ENCODE measurements at places on chromosomes 2 and 18.
A peak's percentile ranks its signal among the peaks of the same experiment; 100 is the strongest.

DNA sequence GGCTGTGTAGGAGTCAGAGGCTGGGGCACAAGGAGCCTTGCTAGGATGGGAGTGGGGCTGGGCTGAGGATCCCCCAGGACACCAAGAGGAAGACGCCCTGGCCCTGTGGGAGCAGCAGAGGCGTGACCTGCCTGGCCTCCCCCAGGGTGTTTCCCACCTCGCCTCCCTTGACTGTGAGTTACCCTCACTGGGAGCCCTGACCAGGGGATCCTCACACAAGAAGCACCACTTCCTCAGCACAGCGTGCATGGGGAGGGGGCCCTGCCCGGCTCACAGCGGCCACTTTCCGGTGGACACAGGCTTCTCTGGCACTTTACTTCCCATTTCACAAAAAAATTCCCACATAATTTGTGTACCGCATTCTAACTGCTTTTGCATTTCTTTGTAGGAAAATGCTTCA, 187.7 kb downstream of the EIPR1 start:
- H3K27ac ChIP-seq, result no peak overlapping the region
- no peak for DNase-seq
- H3K36me3 ChIP-seq, result peaks cover 12% of the 10 kb centered on the region
- H3K27me3 ChIP-seq, result no peaks in the 10 kb centered on the region

- H3K36me3 ChIP-seq, result peaks cover 3% of the 10 kb centered on the region
- H3K27me3 ChIP-seq, result peaks cover 25% of the 10 kb centered on the region
- H3K4me3 ChIP-seq, result no peak overlapping the region
- DNase-seq, result no peak
Observed at GRCh38 chr2:120323214-120323613, 22.7 kb upstream of the INHBB start.

DNA sequence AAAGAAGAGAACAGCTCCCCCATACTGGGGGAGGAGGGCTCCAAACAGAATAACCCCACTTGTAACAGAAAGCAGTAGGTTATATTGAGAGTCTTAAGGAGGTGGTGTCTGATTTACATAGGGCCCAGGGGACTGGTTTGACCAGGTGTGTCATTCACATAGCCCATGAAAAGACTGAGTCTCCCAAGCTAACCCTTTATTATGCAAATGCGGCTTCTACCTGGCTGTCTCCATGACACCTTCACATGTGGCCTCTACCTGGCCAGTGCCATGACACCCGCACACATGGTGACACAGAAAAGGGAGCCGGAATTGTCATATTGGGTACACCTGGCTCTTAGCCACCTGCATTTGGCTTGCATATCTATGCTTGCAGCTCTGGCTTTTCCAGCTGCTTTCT, 1057.2 kb upstream of the PIK3C3 start:
- H3K27me3 ChIP-seq, result peaks cover 5% of the 10 kb centered on the region
- H3K36me3 ChIP-seq, result no peaks in the 10 kb centered on the region
- H3K4me1 ChIP-seq, result peaks cover 10% of the 10 kb centered on the region

- H3K4me3 ChIP-seq, result no peak overlapping the region
- peak; percentile 43 for DNase-seq
- no peaks in the 10 kb centered on the region for H3K27me3 ChIP-seq
- no peaks in the 10 kb centered on the region for H3K4me1 ChIP-seq
- H3K36me3 ChIP-seq, result peaks cover 5% of the 10 kb centered on the region
Observed at GRCh38 chr2:42999391-42999841, 207.0 kb upstream of the HAAO start.

DNA sequence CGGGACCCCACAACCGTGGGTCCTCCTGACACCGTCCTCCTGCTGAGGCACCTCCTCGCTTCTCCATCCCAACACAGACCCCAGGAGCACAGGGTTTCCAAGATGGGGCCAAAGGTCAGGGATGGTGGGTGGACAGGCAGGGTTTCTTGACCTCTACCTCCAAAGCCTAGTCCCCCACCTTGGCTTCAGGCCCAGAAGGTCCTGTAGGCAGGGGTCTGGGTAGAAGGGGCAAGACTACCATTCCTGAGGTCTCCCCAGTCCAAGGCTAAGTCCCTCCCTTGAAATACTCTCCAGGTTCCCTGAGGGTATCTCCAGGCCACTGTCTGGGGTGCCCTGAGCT, 7.1 kb downstream of the CYP26B1 start:
- no peak overlapping the region for H3K4me3 ChIP-seq
- H3K36me3 ChIP-seq, result no peaks in the 10 kb centered on the region
- peaks cover 28% of the 10 kb centered on the region for H3K4me1 ChIP-seq
- H3K27ac ChIP-seq, result no peak overlapping the region
- peaks cover 4% of the 10 kb centered on the region for H3K27me3 ChIP-seq

- peaks cover 16% of the 10 kb centered on the region for H3K27me3 ChIP-seq
- no peaks in the 10 kb centered on the region for H3K36me3 ChIP-seq
- no peak overlapping the region for H3K27ac ChIP-seq
- H3K4me3 ChIP-seq, result no peak overlapping the region
Observed at GRCh38 chr18:75377258-75377657, 50.2 kb downstream of the SMIM21 start.

DNA sequence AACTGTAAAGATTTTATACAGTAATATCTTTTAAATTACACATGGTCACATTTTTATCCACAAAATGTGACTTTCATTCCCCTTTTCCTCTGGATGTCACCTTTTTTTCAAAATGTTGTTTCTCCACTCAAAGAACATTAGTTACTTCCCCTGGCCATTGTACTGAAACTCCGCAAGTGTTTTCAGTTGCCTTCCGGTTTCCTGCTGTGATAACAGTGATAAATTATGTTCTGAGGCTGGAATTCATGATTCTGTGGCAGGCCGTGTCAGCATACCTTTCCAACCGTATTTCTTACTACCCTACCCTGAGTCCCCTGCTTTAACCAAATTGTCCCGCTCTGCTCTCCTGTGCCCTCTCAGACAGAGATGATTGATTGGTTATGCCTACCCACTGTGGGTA, 53.5 kb downstream of the MGAT5 start:
- H3K27me3 ChIP-seq, result no peaks in the 10 kb centered on the region
- H3K36me3 ChIP-seq, result no peaks in the 10 kb centered on the region
- H3K4me3 ChIP-seq, result no peak overlapping the region
- no peak overlapping the region for H3K27ac ChIP-seq

- no peak overlapping the region for H3K27ac ChIP-seq
- H3K27me3 ChIP-seq, result no peaks in the 10 kb centered on the region
- no peak overlapping the region for H3K4me3 ChIP-seq
Observed at GRCh38 chr2:236014408-236015131, 153.6 kb downstream of the GBX2 start.

DNA sequence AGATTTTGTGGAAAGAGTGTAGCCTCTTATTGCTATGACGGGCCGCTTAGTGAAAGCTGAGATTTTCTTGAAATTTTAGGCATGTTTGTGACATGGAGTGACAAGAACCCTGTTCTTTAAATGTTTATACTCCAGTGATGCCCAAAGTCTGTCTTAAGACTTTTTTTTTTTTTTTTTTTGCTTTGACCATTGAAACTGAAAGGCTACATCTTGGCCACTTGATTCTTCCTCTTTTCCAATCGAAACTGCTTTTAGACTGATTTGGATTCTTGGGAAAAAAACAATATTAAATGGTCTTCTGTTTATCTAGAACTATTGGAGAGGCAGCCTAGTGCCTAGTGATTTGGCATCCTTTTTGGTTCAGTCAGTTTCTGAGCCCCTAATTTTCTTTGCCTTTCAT, 2.4 kb upstream of the SLC8A1 start:
- H3K4me3 ChIP-seq, result no peak overlapping the region
- H3K27me3 ChIP-seq, result no peaks in the 10 kb centered on the region
- no peak for DNase-seq
- peaks cover 1% of the 10 kb centered on the region for H3K36me3 ChIP-seq
- peaks cover 33% of the 10 kb centered on the region for H3K4me1 ChIP-seq

- H3K4me1 ChIP-seq, result peaks cover 4% of the 10 kb centered on the region
- H3K27ac ChIP-seq, result no peak overlapping the region
- H3K36me3 ChIP-seq, result no peaks in the 10 kb centered on the region
- H3K4me3 ChIP-seq, result no peak overlapping the region
- H3K27me3 ChIP-seq, result peaks cover 2% of the 10 kb centered on the region
Observed at GRCh38 chr2:212737392-212738172, 199.0 kb upstream of the ERBB4 start.

DNA sequence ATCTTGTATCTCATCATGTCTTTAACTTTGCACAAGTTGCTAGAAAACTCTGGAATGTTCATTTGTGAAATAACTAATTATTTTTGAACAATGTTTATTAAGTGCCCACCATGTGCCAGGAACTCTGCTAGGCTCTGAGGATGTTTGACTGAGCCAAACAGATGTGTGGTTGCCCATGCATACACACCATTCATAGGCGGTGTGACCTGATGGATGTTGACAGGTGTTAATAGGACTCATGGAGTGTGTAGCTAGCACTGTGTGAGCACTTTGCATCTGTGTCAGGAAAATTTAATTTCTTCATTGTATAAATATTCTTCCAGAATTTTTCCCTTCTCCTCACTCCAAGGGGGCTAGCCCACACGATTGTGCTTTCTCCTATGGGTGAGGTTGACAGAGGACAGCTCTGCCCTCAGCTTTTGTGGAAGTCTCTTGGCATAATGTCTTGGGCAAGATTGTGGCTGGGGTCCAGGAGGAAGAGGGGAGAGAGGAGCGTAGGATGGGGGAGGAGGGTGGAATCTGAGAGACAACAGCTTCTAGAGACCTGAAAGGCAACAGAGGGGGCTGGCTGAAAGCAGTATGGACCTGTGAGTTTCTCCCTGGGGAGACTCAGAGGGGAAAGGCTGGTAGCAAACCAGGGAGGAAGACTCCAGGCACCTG, 214.6 kb upstream of the CXCR4 start:
- H3K36me3 ChIP-seq, result no peaks in the 10 kb centered on the region
- peaks cover 2% of the 10 kb centered on the region for H3K27me3 ChIP-seq
- H3K27ac ChIP-seq, result no peak overlapping the region
- H3K4me1 ChIP-seq, result no peaks in the 10 kb centered on the region
- DNase-seq, result no peak
- no peak overlapping the region for H3K4me3 ChIP-seq

DNA sequence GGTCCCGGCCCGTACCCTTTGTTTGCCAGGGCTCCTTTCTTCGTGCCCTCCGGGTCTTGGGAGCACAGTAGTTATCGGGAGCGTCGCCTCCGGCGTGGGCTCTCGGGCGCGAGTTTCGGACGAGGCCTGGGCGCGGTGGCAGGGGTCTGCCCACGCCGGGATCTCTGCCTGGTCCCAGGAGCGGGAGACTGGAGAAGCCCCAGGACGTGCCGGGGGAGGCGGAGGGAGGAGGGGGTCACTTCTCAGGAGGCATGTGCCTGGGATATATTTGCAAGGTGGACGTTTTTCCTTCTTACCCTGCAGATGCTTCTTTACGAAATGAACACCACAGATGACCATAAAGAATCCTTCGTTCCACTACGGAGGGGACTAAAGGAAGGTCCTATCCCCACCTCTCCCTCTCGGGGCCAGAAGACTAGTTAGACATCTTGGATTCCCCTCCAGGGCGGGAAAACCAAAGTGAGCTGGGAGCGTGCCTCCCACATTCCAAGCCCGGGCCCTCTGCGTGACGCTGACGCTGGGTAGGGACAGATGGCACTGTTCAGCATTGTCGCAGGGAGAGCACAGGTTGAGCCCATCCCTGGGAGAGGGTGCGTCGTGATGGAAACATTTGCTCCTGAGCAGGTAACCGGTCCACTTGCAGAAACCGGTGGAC, 483 bp upstream of the FHL2 start:
- peaks cover 10% of the 10 kb centered on the region for H3K36me3 ChIP-seq
- H3K27me3 ChIP-seq, result no peaks in the 10 kb centered on the region
- H3K4me3 ChIP-seq, result no peak overlapping the region
- peaks cover 68% of the 10 kb centered on the region for H3K4me1 ChIP-seq

DNA sequence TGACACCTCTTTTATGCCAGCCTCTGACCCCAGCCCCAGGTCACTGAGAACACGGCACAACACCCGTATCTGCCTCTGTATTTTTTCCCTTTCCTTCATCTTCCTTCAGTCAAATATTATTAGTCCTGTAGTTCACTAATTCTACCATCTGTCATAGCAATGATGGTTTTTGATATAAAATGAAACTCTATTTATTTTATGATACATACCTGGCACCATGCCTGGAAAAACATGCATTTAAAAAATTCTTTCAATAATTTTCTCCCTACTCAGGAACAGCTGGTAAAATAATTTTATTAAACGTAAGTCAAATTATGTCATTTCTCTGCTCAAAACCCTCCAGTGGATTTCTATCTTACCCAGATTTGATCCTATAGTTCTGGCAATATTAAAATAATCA, 224.7 kb downstream of the CDH7 start:
- no peaks in the 10 kb centered on the region for H3K27me3 ChIP-seq
- no peak for DNase-seq
- H3K4me3 ChIP-seq, result no peak overlapping the region
- H3K36me3 ChIP-seq, result no peaks in the 10 kb centered on the region

GRCh38 chr2:236366049-236366387, 101.8 kb upstream of the ASB18 start:
- no peak overlapping the region for H3K27ac ChIP-seq
- H3K4me1 ChIP-seq, result peaks cover 8% of the 10 kb centered on the region
- H3K4me3 ChIP-seq, result no peak overlapping the region
- no peak for DNase-seq

- H3K27me3 ChIP-seq, result no peaks in the 10 kb centered on the region
- no peak for DNase-seq
- H3K4me3 ChIP-seq, result no peak overlapping the region
- H3K4me1 ChIP-seq, result peaks cover 38% of the 10 kb centered on the region
- peaks cover 1% of the 10 kb centered on the region for H3K36me3 ChIP-seq
Observed at GRCh38 chr2:197710424-197711042, 5.4 kb downstream of the MARS2 start.

DNA sequence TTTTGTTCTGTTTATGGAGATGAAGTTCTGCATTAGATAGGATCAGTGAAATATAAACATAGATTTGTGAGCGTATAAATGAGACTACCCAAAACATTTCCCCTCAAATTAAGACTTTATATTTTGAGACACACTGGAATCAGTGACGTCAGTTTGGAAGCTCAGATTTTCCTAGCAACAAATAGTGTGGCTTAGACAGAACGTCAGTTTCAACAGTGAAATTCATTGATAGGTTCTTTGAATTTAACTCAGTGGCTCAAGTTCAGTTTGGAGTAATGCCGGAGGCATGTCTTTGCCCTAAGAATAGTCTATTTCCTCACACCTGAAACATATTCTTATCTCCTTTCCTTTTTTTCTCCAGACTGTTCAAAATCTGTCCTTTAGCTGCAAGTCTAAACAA, 113.6 kb upstream of the ARHGAP15 start:
- no peak for DNase-seq
- peaks cover 10% of the 10 kb centered on the region for H3K27me3 ChIP-seq
- no peak overlapping the region for H3K4me3 ChIP-seq
- H3K4me1 ChIP-seq, result no peaks in the 10 kb centered on the region
- H3K27ac ChIP-seq, result no peak overlapping the region

All from chondrocyte (in vitro differentiated cells).